Neural crest cell (in vitro differentiated cells): ENCODE measurements at places on chromosomes 5 and 9. TPM values are rescaled to one million over a fixed set of nuclear protein-coding genes. Genes with fewer than 3 reads are reported as not detected.

S1PR3 gene
- 7.5 and 7.9 TPM in 2 replicates for total RNA-seq

ALDH1A1 gene
- 0.14 TPM in 2 replicates for total RNA-seq

DND1 gene
- 4.2 and 4.6 TPM in 2 replicates for total RNA-seq

CD14 gene
- total RNA-seq, result 0.28 and 0.55 TPM in 2 replicates

ZNF346 gene
- total RNA-seq, result 39.6 and 41.5 TPM in 2 replicates

ANKRD18B gene
- total RNA-seq, result 24.5 and 25.0 TPM in 2 replicates

CTXN3 gene
- not detected in 2 replicates for total RNA-seq

GRCh38 chr9:134360180-134360759, 34.0 kb downstream of the RXRA start:
- DNase-seq, result no peak

DNA sequence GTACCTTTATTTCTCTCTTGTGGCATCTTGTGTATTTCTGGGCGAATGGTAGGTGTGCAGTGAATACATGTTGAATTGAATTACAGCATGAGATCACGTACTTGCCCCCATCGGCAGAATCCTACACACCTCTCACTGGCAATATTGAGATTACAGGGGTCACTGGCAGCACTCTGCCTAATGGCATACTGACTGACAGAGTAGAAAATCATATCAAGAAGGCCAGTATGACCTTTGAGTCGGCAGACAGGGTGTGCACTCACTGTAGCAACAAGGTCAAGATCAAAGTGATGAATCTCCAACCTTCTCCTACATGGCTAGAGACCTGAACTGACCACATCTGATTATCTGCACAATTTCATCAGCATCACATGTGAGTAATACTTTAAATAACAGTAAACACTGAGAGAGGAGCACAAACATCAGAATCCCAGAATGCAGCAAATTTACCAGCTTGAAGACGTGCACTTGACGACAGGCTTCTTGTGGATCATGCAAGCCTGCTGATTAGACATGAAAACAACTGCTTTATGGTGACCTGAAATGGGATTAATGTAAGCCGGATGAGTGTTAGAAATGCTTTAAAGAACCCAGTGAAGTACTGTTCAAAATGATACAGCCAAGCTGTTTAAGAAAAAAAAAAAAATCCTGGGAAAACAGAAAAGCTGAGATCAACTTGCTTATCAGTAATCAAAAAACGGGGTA, 267.1 kb upstream of the EFNA5 start:
- no peak for DNase-seq

- no peak for DNase-seq
These were observed 28.7 kb upstream of the MEGF9 start for GRCh38 chr9:120742951-120743416.

DNA sequence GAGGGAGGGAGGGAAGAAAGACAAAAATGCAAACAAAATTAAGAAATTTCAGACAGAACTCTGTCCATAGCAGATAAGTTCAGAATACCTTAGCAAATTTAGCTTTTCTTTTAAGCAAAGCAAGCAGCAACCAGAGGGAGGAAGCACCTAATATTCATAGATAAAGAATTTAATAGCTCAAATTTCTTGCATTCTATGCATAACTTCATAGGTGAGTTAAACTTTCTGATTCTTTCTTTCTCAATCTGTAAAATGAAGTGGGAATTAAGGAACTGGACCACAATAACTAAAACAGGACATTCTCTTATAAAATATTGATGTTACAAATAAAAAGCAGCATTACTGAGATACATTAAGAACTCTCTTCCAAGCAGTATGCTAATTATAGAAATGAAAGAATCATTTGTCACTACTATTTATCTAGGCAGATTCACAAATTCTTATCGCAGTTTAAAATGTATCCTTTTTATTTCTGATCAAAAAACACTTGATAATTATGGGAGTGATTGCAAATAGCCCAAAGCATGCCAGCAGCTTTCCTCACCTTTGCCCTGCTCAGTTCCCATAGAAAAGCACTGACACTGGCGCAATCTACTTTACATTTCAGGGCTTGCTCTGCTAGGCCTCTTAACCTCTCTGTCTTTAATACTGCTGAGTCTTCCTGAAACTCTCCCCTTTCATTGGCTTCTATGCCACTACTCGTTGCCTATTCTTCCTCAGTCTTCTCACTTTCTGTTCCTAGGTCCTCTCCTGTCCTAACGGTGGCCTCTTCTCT, 341.8 kb downstream of the PIK3R1 start:
- no peak for DNase-seq

- DNase-seq, result no peak
These were observed 2.2 kb upstream of the EXOSC3 start for GRCh38 chr9:37787059-37787458.

- no peak for DNase-seq
These were observed 309.7 kb downstream of the NSG2 start for GRCh38 chr5:174355208-174355612.

DNA sequence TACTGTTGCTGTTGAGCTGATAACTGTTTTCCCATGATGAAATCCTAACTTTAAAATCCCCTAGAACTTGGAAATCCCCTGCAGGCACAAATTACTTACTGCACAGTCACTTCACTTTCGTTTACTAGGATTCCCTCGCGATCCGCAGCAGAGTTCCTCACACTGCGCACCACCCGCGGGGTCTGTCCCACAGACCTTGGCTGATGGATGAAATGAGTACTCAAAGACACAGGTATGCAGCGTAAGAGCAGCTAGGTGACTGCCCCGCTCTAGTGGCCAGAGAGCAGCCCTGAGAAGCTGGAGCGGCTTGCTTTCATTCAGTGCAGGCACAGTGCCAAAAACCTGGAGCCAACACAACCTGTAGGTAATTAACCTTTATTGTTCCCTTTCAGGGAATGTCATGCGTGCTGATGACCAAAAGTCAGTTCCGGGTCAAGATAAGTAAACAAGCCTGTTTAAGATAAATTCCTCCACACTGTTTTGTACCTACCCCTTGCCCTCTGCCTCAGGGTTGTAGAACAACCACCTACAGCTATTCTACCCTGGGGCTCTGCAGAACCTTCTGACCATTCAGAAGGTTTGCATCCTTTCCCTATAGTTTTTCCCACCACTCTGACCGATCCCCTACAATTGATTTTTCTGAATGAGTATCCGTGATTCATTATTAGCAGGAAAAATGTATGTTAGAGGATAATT, 191.2 kb downstream of the CDH9 start:
- no peak for DNase-seq

GRCh38 chr9:131943351-131943841, 136.3 kb downstream of the MED27 start:
- no peak for DNase-seq

- DNase-seq, result no peak
These were observed 284.2 kb upstream of the NMUR2 start for GRCh38 chr5:152689250-152689711.

- no peak for DNase-seq
These were observed 305.9 kb downstream of the MLLT3 start for GRCh38 chr9:20316372-20316771.

- DNase-seq, result no peak
These were observed 371.2 kb upstream of the RORB start for GRCh38 chr9:74125941-74126340.

DNA sequence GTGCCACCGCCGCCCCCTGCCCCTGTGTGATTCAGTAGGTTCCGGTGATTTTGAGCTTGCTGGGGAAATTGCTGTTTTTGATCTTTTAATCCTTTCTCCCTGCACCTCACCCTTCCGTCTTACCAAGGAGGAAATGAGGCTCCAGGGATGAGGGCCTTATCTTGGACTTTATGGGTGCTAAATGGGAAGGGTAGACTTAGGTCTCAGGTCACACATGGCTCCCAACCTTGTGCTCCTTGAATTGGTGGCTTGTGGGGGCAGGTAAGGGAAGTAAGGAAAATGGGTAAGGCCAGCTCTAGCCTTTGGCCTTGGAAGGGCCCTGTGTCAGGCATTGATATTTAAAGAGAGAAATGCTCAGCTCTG, 1.9 kb downstream of the ERGIC1 start:
- DNase-seq, result no peak

GRCh38 chr5:132473019-132473531, 17.5 kb downstream of the IRF1 start:
- DNase-seq, result no peak

DNA sequence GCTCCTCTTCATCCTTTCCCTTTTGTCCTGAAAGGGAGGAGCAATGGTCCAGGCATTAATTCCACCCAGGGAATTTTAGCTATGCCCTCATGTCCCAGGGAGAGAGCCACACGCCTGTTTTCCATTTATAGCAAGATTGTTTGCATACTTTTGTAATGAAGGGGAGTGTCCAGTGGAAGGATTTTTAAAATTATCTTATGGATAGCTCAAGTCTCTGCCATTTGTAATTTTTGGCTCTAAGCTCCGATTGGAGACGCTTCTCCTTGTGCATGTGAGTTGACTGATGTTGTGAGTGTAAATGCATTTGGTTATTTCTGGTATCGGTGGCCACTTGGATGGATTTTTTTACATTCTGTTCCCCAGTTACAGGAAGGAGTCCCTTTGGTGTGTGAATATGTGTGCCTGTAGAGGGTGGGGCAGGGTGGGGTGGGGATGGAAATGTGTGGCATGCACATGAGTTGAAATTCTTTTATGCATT, 7.2 kb upstream of the RPL26L1 start:
- no peak for DNase-seq

GRCh38 chr5:103033696-103034095, 86.2 kb downstream of the GIN1 start:
- DNase-seq, result no peak
